NCI-H1417 treated with DMSO at 0.1 percent for 48 hours (cell line): ENCODE measurements at places on chromosomes 16 and 17.

- DNase-seq, result no peak
These were observed 2.3 kb upstream of the NT5M start for GRCh38 chr17:17300624-17301568.

DNA sequence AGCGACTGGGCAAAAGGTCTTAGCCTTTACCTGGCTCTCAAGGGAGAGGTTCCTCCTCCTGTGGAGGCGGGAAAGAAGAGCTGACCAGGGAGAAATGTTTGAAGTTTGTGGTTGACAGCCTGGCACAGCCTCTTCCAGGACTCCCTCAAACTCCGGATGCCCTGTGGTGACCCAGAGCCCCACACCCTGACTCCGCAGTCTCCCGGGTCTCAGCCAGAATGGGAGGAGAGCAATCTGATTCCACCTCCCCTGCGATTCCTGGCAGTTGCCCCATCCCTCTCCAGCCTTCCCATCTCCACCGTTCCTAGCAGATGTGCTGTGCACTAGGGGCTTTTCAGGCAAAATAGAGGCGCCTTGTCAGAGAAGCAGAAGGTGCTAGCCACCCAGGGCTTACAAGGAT is 5.5 kb upstream of the DNAI2 start:
- DNase-seq, result no peak

GRCh38 chr17:62902531-62903220 is 63.4 kb upstream of the TANC2 start:
- DNase-seq, result no peak

DNA sequence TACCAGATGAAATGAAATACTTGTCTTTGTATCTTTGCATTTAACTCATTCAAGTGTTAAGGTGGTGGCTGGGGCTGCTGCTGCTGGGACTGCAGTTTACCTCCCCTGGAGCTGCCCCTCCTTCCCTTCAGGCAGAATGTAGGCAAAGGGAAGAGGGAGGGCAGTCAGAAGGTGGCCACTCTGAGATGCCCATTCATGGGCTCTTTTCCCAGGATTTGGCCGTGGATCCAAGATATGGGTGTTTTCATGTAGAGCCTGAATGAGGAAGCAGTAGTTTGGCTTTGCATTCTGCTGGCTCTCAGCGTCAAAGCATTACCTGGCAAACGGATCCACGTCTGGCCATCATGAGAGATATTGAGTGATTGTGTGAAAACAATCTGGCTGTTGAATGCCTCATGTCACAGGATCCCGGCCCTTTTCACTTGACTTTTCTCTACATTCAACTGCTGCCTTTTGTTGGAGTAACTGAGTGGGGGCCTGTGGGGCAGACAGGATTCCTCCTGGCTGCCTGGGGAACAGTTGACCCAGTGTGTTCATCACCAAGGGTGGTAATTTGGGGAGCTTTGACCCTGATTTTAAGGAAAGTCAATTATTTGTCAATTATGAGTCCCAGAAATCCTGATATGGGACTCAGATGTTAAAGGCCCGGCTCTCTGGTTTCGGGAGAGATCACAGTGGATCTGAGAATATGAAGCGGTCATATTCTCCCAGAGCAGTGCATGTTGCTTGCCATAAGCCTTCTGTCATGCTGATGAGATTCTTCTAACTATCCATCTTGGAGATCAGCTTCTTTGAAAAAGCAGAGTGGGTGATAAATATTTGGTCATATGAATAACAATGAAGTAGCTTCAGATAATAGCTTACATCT is 236.8 kb downstream of the IRX3 start:
- no peak for DNase-seq

DNA sequence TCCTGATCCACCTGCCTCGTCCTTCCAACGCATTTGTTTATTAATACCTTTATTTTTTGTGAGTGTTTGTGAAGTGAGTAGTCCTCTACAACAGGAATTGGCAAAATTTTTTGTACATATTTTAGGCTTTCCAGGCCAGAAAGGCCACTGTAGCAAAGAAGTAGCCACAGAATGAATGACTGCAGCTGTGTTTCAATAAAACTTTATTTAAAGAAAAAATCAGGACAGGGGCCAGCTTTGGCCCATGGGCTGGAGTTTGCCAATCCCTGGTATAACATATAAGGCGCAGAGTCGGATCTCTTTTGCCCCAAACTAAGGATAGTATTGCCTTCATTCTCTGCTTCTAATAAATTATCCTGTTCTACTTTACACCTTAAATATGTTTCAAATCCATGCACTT is 198.0 kb upstream of the COX10 start:
- no peak for DNase-seq

GRCh38 chr17:81244358-81245023 is 5.4 kb downstream of the NDUFAF8 start:
- no peak for DNase-seq

GRCh38 chr16:61530697-61531096 is 505.5 kb downstream of the CDH8 start:
- DNase-seq, result no peak

DNA sequence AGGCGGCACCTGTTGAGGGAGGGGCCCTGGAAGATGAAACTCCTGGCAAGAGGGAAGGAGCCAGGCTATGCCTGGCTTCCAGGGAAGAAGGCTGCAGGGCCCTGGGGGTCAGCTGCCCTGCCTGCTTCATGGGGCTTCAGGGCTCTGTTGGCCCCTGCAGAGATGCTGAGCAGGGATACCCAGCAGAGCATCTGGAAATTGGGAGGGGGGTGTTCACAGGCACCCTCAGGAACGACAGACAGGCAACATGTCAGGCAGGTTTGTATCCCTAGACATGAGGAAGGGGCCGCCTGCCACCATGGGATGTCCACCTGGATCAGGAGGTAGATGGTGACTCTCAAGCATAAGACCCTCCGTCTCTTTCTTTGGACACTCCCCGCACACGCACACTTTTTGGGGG is 13.8 kb upstream of the ZNF423 start:
- DNase-seq, result no peak

DNA sequence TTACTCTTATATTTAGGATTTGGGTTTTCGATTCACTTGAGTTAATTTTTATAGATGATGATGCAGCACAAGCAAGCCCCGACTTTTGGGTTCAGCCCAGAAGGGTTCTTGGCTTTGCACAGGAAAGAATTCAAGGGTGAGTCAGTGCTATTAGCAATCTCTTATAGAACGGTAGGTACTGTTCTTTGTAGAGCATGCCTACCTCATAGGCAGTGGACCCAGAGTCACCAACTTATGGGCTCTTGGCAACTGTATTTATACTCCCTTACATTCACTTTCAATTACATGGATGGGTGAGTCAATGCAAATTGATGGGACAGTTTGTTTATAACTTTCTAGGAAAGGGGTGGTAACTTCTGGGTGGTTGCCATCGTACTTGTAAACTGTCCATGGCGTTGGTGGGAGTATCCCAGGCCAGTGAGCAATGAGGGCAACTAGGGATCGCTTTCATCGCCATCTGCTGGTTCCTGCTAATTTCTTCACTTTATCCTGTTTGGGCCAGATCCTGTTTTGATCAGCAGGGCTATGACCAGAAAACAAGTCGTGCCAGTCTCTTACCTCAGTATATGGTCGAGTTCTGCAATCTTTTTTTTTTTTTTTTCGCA is 362.6 kb downstream of the CNTNAP4 start:
- no peak for DNase-seq

DNA sequence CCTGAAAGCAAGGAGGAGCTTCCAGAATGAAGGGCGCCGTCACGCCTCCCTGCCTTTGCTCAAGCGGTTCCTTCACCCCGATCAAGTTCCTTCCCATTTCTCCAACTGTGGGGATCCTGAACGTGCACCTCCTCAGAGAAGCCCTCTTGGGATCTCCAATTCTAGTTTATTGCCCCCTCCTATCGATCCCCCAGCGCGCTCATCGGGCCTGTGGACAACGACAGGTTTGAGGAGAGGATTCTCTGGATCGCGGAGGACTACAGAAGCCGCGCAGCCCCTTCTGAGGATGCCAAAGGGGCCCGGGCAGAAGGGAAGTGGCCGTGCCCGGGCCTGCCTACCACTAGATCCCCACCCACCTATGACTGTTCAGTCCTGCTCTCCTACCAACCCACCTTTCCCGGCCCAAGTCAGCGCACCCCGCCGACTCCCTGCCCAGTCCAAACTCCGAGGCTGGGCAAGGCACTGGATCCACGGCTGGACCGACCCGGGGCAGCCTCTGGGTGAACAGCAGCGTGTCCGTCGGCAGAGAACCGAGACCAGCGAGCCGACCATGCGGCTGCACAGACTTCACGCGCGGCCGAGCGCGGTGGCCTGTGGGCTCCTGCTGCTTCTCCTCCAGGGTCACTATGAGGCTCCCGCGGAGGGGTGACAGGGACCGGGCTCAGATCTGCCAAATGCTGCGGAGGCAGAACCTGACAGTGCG is 12.8 kb upstream of the CES3 start:
- no peak for DNase-seq

- DNase-seq, result no peak
These were observed 156.2 kb upstream of the TNRC6C start for GRCh38 chr17:77802333-77802615.

DNA sequence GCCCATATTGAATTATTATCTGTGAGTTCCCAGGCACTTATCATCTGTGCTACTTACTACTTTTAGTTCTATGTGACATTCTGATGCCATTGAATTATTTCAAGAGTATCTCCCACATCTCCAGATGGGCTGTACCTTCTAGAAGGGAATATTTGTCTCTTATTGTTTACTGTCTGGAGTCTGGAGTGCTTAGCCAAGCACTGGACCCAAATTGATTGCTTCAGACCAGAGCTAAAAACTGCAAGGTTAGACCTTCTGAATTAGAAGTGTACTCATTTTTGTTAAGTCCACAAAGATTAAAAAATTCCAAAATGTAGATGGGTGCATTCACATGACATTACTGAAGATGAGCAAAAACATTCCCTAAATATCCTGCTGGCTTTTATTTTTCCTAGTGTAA is 16.0 kb upstream of the KRT222 start:
- no peak for DNase-seq

GRCh38 chr17:32396343-32396742 is 46.4 kb downstream of the ZNF207 start:
- DNase-seq, result no peak

DNA sequence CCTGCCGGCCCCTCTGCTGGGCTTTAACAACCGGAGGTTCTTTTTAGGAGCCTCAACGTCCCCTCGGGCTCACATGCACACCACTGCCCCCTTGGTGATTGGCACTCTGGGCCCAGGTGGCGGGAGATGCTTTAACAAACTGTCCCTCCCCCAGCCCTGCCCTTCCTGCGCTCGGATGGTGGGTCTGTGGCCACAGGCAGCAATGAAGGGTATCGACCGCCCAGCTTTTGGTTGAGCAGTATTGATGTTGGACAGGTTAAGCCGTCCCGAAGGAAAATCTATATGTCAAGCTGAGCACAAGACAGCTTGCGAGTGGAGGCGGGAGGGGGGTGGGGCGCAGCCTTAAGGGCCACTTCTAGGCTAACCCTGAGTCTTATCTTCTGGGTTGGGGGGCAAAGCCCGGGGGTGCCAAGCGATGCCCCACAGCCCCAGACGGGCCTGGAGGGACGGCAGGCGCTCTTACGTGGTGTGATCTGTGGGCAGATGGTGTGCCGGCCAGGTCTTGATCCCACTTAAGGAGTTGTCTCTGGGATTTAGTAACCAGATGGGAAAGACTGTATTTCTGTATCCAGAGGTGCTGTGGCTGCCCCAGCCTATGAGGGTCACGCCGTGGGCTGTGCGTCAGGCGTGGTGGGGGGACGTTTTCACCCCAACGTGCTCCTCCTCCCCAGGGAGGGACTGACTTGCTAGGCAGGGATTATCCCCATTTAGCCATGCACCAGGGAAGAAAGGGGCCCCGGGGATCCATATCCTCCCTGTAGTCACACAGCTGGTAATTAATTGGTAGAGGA is 6.2 kb downstream of the GSE1 start:
- DNase-seq, result no peak

GRCh38 chr16:58010886-58011285 is 9.7 kb downstream of the USB1 start:
- no peak for DNase-seq

DNA sequence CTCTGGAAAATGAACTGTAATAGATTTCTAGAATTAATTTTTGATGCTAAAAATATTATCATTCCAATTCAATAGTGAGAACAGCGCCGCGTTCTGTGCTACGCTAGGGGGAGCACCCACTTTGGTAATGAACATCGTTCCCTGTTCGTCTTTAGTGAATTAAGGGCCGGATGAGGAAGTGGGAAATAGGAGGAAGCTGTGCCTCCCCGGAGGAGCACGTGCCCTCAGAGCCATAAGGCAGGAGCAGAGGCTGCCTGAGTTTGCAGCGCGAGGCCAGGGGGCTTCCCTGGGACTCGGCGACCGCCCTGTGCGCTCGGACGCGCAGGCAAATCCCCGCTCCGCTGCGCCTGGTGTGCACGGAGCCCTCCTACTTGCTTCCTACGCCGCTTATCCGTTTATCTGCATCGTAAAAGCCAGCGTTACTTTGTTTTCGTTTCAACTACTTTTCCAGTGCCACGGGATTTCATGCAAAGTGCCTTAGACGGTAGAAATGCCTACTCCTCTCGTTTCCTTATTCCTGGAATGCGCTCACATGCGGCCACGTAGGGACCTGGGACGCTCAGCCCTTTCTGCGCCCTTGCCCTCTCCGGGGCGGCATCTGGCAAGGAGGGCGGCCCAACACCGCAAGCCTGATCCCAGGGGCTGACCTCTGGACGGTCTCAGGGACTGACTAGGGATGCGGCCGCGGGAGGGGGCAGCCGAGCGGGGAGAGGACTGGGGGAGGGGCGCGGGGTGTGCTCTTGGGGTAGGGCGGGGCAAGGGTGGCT is 76.4 kb downstream of the KCNJ12 start:
- no peak for DNase-seq

DNA sequence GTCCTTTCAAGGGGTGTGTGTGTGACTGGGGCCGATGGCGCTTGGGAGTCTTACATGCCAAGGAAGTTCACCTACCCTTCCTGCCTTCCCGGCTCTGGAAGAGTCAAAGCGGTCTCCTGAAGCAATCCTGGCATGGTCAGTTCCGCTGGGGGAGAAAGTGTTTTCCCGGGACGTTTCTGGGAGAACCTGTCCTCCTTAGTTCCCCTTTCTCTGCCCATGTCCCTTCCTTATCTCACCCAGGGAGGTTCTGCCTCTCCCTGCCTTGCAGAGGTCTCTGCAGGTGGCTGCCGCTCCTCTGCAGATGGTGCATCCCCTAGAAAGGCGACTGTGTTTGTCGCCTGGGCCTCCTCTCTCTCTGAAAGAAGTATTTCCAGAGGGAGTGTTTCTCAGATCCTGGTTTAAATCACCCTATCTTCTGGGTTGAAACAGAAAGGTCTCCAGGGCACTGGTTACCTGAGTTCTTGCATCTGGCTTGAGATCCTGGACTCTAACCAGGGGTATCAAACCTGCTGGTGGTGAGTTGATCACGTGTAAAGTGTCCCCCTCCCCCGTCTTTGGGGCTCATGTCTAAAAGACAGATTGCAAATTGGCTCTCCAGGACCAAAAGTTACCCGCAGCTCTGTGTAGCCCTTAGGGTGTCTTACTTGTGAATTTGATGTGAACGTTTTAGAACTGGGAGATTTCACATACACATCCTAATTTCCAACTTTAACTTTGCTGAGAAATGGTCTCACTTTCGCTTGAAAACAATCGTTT is 1.9 kb downstream of the PRKCB start:
- no peak for DNase-seq

DNA sequence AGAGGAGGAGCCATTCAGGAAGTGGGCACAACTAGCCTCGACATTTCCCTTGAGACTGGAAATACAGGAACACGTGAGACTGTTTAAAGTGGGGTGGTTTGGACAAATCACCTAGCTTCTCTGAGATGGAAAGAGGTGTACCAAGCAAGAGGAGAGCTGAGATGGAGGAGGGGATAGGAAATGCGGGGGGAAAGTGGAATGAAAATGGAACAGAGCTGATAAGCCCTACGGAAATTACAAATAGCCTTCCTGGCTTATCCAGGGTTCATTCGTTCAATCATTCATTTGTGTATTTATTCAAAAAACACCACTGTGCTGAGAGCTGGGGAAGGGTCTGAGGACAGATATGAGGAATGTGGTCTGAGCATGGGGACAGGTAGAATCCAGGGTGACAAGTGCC is 64.1 kb downstream of the ASIC2 start:
- no peak for DNase-seq
